ENCODE measurements at places on chromosomes 16 and 17. TPM values are rescaled to one million over a fixed set of nuclear protein-coding genes. Genes with fewer than 3 reads are reported as not detected.
A peak's percentile ranks its signal among the peaks of the same experiment; 100 is the strongest.

GRCh38 chr17:78808163-78808562 is 26.1 kb upstream of the CYTH1 start:
- no peaks in the 10 kb centered on the region for H3K27me3 ChIP-seq
- no peaks in the 10 kb centered on the region for H3K4me1 ChIP-seq
- H3K4me3 ChIP-seq: no peak overlapping the region

DNA sequence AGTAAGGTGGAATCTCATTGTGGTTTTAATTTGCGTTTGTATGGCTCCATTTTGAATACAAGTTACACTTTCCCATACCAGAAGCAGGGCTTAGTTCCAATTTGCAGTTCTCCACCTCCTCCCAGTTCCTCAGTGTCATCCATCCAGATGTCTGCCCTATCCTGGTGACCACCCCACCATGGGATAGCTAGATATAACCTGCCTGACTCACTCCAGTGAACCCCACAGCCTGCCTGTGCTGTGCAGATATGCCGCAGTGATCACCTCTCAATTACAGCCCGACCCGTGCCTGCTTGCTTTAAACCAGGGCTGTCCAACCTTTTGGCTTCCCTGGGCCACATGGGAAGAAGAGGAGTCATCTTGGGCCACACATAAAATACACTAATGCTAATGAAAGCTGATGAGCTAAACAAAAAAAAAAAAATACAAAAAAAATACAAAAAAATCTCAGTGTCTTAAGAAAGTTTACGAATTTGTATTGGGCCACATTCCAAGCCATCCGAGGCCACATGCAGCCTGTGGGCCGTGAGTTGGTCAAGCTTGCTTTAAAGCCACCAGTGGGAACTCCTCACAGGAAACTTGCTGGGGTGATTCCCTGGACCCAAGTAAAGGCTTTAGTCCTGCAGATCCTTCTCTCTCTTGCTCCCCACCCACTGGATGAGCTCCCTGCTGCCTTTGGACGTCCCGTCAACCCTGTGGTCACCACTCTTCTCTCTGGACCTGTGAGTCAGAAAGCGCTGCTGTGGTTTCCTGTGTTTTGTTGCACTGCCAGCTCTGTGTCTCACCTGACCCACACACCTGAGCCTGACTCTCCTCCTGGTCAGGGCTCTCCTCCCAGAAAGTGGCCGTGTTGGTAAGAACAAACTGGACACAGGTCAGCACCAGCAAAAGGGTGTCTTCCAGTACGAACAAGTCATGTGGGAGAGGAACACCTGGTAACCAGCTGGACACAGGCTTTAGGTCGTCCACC is 83.0 kb downstream of the EMP2 start:
- H3K36me3 ChIP-seq: no peaks in the 10 kb centered on the region
- H3K4me1 ChIP-seq: no peaks in the 10 kb centered on the region
- H3K27me3 ChIP-seq: no peaks in the 10 kb centered on the region
- no peak overlapping the region for H3K27ac ChIP-seq
- DNase-seq: no peak

DNA sequence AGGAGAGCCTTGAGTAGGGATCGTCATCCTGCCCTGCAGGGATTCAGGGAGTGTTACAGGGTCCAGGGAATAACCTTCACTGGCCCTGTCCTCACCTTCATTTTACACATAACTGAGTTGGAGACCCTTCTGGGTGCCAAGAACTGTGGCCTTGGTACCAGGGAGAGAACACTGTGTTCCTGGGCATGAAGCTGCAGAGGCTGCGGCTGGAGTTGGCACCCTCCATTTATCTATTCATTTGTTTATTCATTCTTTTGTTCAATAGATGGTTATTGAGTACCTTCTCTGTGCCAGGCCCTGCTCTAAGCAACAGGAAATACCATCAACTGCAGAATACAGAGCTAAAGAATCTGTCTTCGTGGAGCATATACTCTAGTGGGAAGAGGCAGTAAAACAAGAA is 6.7 kb downstream of the ABCC3 start:
- H3K27me3 ChIP-seq: no peaks in the 10 kb centered on the region
- peak; percentile 31 for DNase-seq
- H3K36me3 ChIP-seq: no peaks in the 10 kb centered on the region
- no peak overlapping the region for H3K4me3 ChIP-seq
- peaks cover 5% of the 10 kb centered on the region for H3K4me1 ChIP-seq

DNA sequence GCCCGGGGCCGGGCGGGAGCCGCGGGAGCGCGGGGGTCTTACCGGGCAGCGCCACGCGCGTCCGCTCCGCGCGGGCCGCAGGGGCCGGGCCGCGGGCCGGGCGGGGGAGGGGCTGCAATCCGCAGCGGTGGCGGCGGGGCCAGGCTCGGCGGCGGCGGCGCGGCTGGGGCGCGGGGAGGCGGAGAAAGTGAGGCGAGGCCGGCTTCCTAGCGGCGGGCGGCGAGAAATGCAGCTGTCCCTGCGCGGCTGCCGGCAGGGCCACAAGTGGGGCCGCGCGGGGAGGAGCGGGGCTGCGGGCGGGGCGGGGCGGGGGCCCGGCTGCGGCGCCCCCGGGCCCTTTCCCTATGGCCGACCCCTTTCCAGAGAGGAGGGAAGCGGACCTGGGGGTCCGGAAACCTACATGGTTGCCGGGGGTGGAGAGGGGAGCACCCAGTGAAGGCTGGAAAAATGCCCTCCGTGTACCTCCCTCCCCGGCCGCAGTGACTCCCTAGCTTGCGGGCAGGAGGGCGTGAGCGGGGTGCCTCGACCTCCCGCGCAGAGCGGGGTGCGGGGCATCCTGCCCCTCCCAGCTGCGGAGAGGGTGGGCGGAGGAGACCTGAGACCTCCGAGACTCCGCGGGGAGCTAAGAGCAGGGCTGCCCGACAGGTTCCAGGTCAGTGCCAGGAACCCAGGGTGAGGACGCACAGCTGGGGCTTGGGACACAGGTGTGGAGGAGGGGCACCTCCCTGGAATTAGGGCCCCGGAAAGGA is at the start of gene CUEDC1:
CUEDC1 (minus strand) TSS at position 230 of the 749 bp plus-strand sequence. CDS start 69,848 bp downstream, outside the sequence.
- H3K27me3 ChIP-seq: no peaks in the 10 kb centered on the region
- DNase-seq: peak; percentile 95
- H3K36me3 ChIP-seq: no peaks in the 10 kb centered on the region
- H3K4me3 ChIP-seq: peak within 1 kb of the TSS; percentile 92
- peak within 1 kb of the TSS; percentile 99 for H3K27ac ChIP-seq

DNA sequence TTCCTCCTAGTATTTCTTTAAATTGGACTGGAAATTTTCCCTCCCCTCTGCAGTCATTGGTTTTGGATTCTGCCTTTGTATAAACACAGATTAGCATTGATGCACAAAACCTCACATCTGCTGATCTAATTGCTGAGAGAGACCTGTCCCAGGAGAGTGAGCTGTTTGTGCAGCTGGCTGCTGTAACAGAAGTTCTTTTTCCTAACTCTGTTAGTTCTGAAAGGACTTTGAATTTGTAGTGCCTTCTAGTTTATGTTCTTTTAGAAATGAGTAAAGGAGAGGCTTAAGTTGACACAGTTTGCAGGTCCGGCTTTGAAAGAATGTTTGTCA is 45.2 kb upstream of the KPNB1 start:
- no peaks in the 10 kb centered on the region for H3K27me3 ChIP-seq
- no peak overlapping the region for H3K4me3 ChIP-seq
- no peak overlapping the region for H3K27ac ChIP-seq
- no peak for DNase-seq

DNA sequence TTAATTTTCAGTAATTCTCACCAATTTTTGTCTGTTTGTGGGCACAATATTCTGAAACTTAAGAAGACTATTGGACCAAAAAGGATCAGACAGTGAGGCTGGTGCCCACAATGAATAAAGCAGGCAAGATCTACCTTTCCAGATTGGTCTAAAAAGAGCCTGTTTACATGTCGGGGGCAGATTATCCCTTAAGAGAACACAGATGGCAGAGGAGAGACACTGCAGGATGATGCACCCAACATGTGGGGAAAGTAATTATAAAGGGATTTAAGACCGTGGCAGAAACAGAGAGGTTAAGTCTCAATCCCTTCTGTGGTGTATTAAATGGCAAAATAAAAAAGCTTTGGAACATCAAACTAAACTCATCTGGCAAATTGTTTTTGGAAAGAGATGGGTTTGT is 331.8 kb upstream of the CDH11 start:
- no peak overlapping the region for H3K4me3 ChIP-seq
- H3K36me3 ChIP-seq: no peaks in the 10 kb centered on the region

DNA sequence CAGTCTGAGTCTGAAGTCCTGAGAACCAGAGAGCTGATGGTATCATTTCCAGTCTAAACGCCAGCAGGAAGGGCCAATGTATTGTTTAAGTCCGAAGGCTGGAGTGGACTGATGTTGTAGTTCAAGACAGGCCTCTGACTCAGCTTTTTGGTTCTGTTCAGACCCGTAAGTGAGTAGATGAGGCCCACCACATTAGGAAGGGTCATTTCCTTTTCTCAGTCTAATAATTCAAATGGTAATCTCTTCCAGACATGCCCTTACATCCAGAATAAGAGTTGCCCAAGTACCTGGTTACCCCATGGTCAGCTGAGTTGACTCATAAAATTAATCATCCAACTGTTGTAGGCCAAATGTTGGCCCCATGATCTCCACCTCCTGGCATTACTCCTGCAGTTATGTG is 442.6 kb upstream of the HSBP1 start:
- no peaks in the 10 kb centered on the region for H3K27me3 ChIP-seq
- no peaks in the 10 kb centered on the region for H3K36me3 ChIP-seq
- H3K4me1 ChIP-seq: no peaks in the 10 kb centered on the region
- no peak for DNase-seq

- no peaks in the 10 kb centered on the region for H3K27me3 ChIP-seq
- H3K4me1 ChIP-seq: no peaks in the 10 kb centered on the region
- no peak overlapping the region for H3K4me3 ChIP-seq
- no peaks in the 10 kb centered on the region for H3K36me3 ChIP-seq
- H3K27ac ChIP-seq: no peak overlapping the region
- no peak for DNase-seq
These were observed 18.5 kb upstream of the CDH15 start for GRCh38 chr16:89152831-89153700.

DNA sequence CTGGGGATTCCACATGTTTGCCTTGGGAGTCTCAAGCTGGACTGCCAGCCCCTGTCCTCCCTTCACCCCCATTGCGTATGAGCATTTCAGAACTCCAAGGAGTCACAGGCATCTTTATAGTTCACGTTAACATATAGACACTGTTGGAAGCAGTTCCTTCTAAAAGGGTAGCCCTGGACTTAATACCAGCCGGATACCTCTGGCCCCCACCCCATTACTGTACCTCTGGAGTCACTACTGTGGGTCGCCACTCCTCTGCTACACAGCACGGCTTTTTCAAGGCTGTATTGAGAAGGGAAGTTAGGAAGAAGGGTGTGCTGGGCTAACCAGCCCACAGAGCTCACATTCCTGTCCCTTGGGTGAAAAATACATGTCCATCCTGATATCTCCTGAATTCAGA is 28.9 kb downstream of the CDRT15 start:
- H3K36me3 ChIP-seq: no peaks in the 10 kb centered on the region
- H3K27ac ChIP-seq: no peak overlapping the region
- H3K4me3 ChIP-seq: no peak overlapping the region
- no peaks in the 10 kb centered on the region for H3K4me1 ChIP-seq
- no peaks in the 10 kb centered on the region for H3K27me3 ChIP-seq

DNA sequence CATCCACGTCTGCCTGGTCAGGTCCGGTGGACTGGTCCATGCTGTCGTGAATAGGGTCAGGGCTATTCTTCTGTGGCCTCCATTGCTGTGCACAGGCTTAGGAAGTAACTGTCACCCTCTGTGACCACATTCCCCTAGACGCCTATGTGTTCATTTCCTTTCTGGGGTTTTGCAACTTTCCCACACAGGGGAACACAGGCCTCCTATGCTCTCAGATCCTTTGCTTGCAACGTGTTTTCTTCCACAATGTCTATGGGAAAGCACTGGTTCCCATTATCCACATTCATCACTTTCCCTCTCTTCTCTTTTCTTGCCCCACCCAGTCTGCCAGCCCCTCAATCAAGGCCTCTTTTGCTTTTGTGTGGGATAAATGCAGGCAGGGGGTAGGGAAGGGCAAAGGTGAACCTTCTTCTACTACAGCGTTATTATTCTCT is 43.2 kb upstream of the DNAJA2 start:
- H3K27me3 ChIP-seq: no peaks in the 10 kb centered on the region
- no peaks in the 10 kb centered on the region for H3K4me1 ChIP-seq
- H3K4me3 ChIP-seq: no peak overlapping the region
- no peak overlapping the region for H3K27ac ChIP-seq

DNA sequence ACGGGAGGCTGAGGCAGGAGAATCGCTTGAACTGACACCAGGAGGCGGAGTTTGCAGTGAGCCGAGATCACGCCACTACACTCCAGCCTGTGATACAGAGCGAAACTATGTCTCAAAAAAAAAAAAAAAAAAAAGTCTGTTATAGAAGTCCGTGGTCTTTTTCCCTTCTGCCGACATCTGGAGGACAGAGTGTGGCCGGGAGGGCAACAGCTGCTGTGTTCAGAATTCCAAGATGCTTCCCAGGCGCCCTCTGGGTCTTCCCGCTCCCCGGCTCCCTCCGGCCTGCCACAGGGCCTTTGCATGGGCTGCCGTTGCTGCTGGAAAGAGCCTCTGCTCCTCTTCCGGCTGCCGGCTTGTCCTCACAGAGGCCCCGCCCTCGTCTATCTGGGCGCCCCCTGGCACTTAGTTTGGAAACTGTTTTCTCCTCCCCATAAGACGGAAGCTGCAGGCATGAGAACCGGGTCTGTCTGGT is 2.4 kb upstream of the CACNA1H start:
- no peaks in the 10 kb centered on the region for H3K4me1 ChIP-seq
- DNase-seq: no peak
- no peak overlapping the region for H3K27ac ChIP-seq
- H3K27me3 ChIP-seq: no peaks in the 10 kb centered on the region
- no peaks in the 10 kb centered on the region for H3K36me3 ChIP-seq

- H3K27ac ChIP-seq: no peak overlapping the region
- H3K27me3 ChIP-seq: no peaks in the 10 kb centered on the region
- no peak for DNase-seq
- no peak overlapping the region for H3K4me3 ChIP-seq
- no peaks in the 10 kb centered on the region for H3K4me1 ChIP-seq
These were observed 236.0 kb upstream of the ELAC2 start for GRCh38 chr17:13253733-13254410.

GRCh38 chr17:78823282-78824046 is 17.1 kb downstream of the USP36 start:
- no peaks in the 10 kb centered on the region for H3K27me3 ChIP-seq
- no peak for DNase-seq
- H3K4me3 ChIP-seq: no peak overlapping the region

The ZP2 gene
- not detected for polyA plus RNA-seq

The CXCL16 gene
- 11.0 TPM for polyA plus RNA-seq

The PROCA1 gene
- polyA plus RNA-seq: 5.1 TPM

The RNF43 gene
- 1.1 TPM for polyA plus RNA-seq

The SLC38A8 gene
- polyA plus RNA-seq: not detected

The KCNJ12 gene
- polyA plus RNA-seq: 0.13 TPM

The ENPP7 gene
- not detected for polyA plus RNA-seq

The CRYBA1 gene
- polyA plus RNA-seq: not detected

The PRSS21 gene
- polyA plus RNA-seq: not detected

All from aorta (tissue), 5 donors.